Left renal cortex interstitium (tissue), 4 donors: ENCODE measurements at places on chromosomes 5 and 9.

- DNase-seq = no peak
Measured at GRCh38 chr5:61289669-61290306, 42.3 kb upstream of the ZSWIM6 start.

DNA sequence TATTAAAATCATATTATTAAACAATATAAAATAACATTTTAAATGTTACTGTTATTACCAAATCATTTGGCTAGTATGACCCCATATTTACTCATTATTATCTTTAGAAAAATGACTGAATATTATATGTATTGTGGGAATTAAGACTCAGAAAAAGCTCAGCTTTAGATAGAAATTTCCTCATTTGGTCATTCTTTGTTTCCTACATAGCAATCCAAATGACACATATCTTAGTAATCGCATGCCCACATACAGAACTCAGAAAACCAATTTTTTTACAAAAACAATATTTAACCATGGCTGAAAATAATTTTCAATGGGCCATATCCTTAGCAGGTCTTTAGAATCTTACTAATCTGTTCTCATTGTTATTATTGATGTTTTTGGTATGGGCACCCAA lies 53.8 kb upstream of the TSLP start:
- no peak for DNase-seq

- no peak for DNase-seq
Measured at GRCh38 chr9:20187318-20187717, 398.5 kb upstream of the SLC24A2 start.

DNA sequence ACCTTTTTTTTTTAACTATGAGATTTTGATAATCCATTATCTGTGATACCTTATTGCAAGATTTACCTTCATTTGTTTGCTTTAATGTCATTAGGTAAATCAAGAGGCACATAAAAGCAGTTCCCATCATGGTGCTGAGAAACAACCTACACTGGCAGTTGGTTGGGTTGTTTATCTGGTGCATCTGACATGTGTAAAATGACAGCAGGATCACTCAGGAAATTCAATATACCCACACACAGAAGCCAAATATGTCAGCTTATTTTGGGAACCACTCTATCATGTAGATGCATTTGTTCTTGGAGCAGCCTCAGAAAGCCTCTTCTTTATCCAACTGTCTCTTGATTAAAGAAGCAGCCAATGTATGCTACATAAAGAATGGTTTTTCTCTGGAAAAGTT lies 7.8 kb upstream of the CCDC192 start:
- no peak for DNase-seq

DNA sequence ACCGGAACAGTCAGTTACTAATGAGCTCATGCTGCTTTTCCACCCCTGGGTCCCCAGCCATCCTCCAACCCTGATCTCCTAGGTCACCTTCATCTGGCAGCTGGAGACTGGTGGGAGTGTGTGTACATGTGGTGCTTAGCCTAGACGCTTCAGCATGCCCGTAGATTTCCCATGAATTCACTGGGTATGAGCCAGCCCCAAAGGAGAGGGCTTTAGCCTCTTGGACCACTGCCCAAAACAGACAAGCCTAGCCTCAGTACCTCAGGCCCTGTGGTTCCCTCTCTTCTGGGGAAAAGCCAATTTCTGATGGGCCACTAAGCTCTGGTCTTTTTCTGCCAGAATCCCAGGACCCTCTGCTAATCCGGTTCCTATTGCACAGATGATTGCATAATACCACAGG lies 48.0 kb upstream of the ASTN2 start:
- DNase-seq = no peak
